ENCODE measurements at places on chromosomes 1 and 21.

DNA sequence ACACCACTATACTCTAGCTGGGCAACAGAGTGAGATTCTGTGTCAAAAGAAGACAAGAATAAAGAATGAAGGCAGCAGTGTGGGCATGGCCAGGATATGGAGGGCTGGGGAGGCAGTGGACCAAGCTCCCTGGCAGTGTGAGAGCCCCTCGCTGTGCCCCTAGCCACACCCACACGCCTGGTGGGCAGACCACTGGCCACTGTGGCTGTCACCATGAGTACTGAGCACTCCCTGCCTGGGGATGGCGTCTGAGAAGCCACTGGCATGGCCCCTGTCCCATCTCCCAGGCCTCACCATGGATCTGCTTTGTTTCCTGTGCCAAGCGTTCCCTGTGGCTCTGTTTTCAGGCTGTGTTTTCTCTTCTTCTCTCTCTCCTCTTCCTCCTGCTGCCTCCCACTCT, 51.7 kb downstream of the STUM start:
- no peak for DNase-seq

DNA sequence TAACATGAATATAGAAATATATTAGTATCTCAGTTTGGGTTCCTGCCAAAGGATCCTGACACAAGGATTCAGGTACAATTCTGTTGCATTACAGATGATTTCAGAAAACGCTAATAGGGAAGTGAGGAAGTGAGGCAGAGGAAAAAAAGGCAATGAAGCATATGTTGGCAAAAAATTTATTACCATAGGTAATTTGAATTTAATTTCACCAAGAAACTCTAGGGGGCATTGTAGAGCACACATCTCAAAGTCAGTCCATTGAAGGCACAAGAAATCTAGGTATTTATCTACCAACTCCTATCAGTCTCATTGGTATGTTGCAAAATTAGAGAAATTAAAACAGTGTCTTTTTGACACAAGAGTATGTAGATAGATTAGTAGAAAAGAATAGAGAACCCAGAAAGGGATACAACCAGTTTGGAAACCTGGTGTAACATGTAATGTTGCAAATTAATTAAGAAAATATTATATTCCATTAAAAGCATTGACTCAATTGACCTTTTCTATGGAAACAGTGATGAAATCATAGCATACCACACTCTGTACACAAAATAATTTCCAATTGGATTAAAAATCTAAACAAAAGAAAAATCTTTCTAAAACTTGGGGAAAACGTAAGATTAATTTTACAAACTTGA, 104.9 kb upstream of the SNX7 start:
- DNase-seq, result no peak

DNA sequence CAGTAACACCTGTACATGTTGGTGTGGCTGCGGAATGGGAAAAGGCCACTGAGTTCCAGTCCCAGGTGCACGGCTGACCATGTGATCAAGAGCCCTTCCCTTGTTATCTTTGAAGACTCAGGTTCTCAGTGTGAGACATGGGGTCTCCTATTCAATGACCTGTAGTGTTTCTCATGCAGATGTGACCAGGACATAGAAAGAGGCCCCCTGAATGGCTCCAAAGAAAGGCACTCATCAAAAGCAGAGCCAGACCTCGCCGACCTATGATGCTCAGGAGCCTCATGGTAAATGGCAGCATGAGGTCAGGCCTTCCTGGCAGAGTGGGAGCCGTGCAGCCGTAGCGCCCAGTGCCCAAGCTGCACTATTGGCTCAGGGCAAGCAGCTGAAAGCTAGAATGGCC, 42.3 kb upstream of the HAO2 start:
- no peak for DNase-seq

DNA sequence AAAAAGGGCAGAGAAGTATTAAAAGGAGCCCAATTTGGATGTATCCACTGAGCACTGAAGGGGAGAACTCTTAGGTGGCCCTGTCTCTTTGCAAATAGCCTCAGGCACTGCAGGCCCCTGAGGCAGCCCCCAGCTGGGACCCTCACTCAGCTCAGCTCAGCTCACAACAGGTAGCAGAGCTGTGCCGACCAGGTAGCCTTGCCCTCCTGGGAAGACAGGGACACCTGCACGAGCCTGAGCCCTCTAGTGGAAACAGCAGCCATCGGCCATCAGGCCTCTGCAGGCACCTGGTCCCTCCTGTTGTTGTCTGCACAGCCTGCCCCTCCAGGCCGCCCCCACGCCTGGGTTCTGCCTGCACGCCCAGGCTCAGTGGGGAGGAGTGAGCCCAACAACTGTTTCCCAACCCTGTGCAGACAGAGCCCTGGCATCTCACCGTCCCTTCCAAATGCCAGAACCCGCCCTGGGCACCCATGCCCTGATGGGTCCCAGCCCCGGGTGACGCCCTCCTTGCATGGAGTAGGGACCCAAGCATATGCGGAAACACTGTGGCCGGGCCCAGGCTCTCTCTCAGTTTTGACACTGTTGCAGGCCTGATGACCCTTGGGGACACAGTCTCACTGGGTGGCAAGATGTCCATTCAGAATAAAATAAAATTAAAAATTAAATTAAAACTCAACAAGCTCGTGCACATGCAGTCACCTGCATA, 60.0 kb upstream of the AJAP1 start:
- no peak for DNase-seq

DNA sequence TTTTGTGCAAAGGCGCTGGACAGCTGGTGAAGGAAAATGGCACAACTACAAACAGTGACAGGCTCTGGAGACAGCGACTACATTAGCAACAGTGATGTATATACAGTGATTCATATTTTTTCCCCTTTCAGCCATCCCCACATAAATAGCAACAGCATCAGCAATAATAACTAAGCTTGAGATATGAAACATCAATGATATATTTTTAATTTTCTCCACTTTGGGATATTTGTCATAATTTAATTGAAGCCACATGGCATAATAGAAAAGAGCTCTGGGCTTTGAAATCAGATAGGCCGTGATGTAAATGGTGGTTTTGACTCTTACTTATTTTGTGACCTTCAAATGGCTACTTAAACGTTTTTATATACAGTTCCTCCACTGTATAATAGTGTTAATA, 764.3 kb upstream of the PRMT6 start:
- no peak for DNase-seq

DNA sequence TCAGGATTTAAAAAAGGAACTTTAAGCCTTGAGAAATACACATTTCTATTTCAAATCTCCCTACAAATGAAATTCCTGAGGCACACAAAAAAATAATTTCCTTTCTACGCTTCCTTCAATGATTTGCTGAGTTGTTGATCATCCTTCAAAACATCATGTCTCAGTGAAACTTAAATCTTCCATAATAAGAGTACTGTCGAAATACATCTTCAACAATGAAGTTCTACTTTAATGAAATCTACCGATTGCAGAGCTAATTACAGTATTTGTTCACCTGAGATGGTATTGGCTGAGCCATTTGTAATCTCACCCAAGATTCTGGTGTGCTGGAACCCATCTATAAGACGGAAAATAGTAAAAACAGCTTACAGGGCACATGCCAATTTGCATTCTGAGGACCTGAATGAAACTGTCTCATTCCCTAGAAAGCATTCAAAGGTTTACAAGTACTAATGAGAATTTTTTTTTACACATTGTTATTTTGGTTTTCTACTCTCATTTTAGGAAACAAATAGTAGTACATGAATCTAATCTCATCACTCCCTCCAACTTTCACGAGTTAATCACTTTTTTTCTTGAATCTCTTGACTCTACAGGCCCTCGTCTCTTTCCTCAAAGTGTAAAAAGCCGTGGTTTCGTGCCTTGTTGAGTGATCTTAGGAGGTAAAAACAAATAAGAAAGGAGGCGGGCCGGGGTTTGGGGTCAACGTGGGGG, 1.1 kb downstream of the CHML start:
- no peak for DNase-seq

- DNase-seq, result no peak
Observed at GRCh38 chr1:2499986-2500596, 24.0 kb downstream of the PLCH2 start.

DNA sequence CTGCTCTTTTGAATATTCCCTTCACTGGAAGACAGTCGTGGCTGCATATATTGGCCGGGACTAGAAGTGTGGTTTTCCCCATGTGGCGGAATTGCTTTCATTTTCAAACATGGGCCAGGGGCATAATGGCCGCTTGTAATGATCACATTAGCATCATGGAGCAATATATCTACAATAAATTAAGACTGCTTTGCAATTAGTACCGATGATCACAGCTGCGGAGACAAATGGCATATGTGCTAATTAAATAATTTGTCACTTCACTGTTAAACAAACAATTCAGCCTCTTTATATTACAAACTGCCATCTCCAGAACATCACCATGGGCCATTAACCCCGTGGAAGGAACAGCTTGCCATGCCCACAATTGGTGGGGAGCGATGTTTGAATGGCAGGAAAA, 68.2 kb upstream of the OLIG2 start:
- no peak for DNase-seq
